ENCODE measurements at places on chromosomes 1 and 21. TPM values are rescaled to one million over a fixed set of nuclear protein-coding genes. Genes with fewer than 3 reads are reported as not detected.

DNA sequence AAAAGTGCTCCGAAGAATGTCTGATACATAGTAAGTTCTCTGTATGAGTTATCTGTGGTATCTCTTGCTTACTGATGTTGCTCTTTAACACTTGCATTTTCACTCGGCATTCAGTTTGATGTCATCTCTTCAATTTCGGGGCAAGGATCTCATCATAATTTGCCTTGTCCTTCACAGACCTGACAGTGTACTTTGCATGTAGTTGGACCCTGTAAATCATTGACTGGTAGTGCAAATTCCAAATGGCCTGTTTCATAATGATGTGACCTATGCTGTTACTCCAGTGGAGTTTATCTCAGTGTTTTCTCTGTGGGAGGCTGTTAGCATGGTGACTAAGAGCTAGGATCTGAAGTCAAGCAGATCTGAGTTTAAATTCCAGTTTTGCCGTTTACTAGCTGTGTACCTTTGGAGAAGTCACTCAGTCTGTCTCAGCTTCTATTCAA, 34.2 kb upstream of the ABCD3 start:
- no peak for DNase-seq

- DNase-seq, result no peak
Observed at GRCh38 chr1:201753492-201753891, 75.5 kb upstream of the IPO9 start.

GRCh38 chr1:112637254-112638109, 17.9 kb downstream of the CAPZA1 start:
- DNase-seq, result no peak

- no peak for DNase-seq
Observed at GRCh38 chr1:50705699-50706098, 254.4 kb downstream of the FAF1 start.

The PHC2 gene
- total RNA-seq, result 103 TPM

Data from upper lobe of left lung (tissue), 6 donors.